ENCODE measurements at places on chromosomes 11 and 22. TPM values are rescaled to one million over a fixed set of nuclear protein-coding genes. Genes with fewer than 3 reads are reported as not detected.
A peak's percentile ranks its signal among the peaks of the same experiment; 100 is the strongest.

DNA sequence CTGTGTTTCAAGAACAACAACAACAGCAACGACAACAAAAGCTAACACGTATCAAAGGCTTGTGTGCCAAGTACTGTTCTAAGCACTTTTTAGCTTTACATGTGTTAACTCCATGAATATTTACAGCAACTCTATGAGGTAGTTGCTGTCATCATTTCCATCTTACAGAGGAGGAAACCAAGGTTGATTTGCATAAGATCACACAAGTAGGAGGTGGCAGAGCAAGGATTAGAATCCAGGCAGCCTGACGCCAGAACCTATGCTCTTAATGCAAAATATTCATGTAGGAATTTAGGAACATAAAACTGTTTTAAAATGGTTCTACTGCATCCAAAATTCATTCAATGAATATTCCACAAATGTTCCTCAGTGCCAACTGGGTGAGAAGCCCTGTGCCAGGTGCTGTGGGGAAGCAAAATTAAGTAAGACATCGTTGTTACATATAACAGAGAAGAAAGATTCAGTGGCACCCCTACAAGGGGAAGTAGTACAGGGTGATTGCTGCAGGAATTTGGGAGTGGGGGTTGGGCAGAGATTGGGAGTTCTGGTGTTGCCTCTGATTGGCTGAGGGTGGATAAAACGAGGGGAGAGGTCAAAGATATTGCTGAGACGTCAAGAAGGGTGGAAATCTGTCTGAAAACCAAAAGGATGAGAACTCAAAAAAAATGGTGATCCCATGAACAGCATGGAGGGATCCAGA lies 86.1 kb upstream of the ARHGAP20 start:
- DNase-seq = no peak

The NPTXR gene
- total RNA-seq = 23.8 TPM

The PANX2 gene
- total RNA-seq = 51.7 TPM

DNA sequence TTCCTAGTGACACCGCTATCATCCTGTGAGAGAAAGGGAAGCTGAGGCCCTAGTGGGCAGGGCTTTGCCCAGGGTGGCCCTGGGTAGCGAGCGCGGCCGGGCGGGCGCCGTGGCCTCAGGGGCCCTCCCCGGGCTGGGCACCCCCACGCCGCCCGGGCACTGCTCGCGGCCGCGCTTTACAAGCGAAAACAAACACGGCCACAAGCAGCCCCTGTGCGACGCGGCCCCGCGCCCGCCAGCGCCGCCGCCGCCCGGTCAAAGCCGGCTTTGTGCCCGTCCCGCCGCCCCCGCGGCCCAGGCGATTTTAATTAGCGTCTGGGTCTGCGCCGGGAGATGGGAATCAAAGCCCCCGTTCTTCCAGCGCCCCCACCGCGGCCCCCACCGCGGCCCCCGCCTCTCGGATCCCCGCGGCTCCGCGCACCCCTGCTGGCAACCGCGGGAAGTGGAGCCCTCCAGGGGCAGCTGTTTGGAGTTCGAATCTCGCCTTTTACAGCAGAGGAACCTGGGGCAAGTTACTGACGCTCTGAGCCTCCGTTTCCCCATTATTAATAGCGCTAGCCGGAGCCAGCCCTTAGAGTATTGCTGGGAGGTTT lies 47.9 kb downstream of the CHRDL2 start:
- no peak for DNase-seq

DNA sequence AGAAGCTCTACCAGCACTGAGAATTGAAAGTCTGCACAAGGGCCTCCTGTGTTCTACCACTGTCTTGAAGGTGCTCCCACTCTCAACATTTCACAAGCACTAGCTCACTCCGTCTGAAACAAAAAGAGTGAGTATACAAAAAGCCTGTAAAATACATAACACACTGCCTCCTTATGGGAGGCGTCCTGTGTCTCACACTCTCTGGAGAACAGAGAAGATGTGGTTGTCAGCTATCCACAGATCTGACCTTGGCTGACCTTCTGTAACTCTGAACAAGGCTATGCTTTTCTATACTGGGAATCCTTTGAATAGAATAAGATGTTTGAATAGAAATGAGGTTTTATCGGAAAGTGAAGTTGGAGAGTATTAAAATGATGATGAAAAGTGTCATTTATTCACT lies 171.3 kb upstream of the TMEM45B start:
- DNase-seq = no peak

- DNase-seq = peak; percentile 79
Observed at GRCh38 chr22:20606041-20606783, 98.8 kb downstream of the MED15 start.

- DNase-seq = no peak
Observed at GRCh38 chr22:22185217-22185616, 59.4 kb upstream of the VPREB1 start.

The MRGPRX4 gene
- total RNA-seq = not detected

GRCh38 chr22:19536564-19536963 lies 12.4 kb upstream of the CLDN5 start:
- DNase-seq = no peak

DNA sequence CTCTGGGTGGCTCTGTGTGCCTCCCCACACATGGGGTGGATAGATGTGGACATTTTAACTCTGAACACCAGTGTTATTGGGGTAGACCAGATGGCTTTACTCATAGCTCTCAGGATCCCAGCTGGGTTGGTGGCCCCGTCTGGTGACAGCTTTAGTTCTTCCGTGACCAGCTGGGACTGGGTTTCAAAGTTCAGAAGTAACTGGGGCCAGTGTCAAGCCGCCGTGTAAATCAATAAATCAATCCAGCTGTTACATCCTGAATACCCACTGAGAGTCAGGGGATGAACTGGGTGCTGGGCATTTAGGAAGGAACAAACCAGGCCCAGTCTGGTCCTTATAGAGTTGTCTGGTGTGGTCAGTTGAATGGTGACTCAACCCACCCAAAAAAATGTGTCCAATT lies 269.4 kb downstream of the CTTN start:
- DNase-seq = no peak

The CASP4 gene
- total RNA-seq = 57.5 TPM

The SLC5A12 gene
- not detected for total RNA-seq

DNA sequence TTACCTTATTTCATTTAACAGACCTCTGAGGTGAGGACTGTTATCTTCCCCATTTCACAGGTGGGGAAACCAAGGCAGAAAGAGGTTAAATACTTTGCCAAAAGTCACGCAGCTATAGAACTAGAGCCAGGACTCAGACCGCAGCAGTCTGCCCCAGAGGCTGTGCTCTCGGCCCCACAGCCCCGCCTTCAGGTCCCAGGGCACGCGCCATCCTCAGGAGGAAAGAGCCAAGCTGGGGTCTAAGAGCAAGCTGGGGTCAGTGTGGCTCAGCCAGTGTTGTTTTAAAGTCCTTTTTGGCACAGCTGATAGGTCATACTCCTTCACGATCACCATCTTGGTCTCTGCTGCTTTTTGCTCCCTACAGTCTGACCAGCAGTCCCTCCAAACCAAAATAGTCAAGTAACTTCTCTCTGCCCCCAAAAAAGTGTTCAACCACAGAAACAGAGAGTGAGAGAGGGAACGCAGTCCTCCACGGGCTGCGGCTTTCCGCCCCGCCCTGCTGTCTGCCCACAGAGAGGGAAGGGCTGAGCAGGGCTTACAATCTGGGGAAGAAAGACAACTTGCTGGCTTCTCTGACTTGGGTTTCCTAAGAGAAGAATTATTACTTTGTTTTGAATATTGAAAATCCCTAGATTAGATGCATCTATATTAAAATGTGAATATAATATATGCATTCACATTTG lies 137.2 kb upstream of the OPCML start:
- DNase-seq = no peak

DNA sequence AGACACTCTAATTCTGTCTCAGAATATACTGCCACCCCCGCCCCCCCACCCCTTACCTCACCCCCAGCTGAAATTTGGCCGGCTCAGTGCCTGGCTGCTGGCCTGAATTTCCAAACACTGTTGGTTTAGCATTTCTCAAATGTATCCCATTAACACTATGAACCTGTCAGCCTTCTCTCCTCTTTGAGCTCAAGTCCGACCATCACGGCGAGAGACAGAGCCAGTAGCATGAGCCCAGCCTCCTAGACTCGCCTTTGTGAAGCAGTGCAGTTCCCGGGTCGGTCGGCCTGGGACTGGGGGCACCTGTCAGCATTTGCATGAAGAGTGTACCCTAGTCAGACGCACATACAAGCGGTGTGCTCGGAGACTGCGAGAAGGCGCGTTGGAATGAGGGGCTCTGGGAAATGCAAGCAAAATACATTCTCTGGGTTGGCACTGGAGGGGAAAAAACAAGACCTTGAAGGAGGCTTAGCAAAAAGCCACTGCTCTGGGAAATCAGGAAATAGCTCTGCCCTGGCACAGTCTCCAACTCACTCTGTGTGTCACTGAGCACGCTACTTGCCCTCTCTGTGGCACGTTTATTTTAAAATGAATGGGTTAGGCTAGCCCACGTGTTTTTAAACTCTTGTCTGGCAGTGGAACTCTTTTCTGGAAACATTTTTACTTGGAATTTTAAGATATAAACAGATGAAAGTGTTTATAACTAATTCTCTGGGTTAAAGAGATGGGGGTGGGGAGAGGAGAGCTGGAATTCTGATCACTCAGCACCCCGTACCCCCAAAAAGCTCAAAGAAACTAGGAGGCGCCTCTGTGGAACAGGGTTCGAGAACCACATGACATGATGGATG lies 108.3 kb downstream of the TIMP3 start:
- DNase-seq = no peak

GRCh38 chr22:47279746-47280145 lies 517.3 kb downstream of the TBC1D22A start:
- DNase-seq = no peak

GRCh38 chr11:61009392-61010275 lies 38.2 kb downstream of the CD6 start:
- DNase-seq = no peak

DNA sequence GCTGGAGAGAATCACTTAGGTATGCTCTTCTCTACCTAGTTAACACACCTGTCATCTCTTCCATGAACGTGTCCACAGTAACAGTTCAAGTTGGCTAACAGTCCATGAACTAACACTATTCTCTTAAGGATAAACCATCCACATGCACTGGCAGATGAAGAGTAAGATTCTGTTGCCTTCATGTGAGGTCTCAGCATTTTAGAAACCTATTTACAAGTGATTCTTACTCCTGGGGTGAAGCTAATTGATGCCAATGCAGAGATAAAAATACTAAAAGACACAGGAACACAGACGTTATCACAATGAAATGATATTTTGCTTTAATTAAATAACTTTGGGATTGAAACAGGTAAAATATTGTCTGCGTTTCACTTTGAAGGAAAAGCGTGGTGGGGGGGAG lies 1.3 kb downstream of the LRRC4C start:
- no peak for DNase-seq

The APIP gene
- total RNA-seq = 34.1 TPM

DNA sequence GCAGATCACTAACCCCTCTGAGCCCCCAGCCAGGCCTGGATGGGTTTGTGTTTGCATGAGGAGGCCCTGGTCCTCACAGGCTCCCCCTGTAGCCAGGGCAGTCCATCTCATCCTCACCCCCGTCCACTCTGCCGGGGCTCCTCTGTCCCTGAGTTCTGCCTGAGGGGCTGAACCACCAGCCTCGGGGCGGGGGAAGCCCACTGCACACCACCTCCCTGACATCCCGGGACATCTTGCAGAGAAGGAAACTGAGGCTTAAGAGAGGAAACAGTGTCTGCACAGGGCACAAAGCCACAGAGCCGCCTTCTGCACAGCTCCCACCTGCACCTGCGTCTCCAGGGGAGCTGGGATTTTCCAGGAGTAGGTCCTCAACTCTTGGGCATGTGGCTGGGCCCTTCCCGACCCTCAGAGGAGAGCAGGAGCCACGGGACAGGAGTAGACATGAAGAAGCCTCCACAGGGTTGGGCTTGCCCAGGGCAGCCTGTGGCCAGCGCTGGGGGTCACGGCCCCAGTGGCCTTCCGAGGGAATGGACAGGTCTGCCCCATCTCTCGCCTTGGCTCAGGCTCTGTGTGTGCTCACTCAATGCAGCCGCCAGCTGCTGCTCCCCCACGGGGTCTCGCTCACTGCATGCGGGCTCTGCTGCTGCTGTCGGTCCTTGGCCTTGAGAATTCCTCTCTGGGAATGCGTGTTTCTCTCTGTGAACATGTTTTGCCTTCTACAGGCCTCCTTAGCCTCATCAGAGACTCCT lies 45.4 kb upstream of the CCDC188 start:
- no peak for DNase-seq

DNA sequence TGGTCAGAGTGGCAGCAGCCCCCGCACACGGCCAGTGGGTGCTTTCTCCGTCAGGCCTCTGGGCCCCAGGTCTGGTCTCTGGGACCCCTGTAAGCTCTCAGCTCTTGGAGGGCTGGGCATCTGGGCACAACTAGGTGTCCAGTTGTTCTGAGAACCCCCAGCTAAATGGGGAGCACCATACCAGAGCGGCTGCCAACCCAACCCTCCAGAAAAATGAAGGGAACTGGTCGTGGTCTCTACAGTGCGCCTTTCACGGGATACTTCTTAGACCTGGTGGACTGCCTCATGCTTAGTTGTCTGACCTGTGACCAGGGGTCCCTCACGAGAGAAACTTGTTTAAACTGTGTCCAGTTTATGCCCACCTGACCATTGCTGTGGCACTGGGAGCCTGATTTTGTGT lies 104.9 kb downstream of the BCR start:
- no peak for DNase-seq

DNA sequence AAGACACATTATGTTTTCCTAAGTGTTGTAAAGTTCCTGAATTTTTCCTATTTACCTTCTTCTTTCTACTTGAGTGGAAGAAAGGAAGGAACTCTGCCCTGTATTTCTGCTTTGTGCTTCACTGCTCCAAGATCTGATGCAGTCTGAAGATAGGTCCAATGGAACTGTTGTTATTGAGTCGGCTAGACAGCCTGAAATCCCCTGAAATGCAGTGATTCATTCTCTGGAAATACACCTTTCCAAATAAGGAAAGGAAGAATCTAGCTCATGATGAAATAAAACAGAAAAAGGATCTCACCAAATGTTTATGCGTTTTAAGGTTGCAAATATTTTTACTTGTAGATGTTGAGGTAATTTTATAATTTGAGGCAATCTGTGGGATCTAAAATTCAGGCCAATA lies 322.8 kb downstream of the GUCY1A2 start:
- no peak for DNase-seq

DNA sequence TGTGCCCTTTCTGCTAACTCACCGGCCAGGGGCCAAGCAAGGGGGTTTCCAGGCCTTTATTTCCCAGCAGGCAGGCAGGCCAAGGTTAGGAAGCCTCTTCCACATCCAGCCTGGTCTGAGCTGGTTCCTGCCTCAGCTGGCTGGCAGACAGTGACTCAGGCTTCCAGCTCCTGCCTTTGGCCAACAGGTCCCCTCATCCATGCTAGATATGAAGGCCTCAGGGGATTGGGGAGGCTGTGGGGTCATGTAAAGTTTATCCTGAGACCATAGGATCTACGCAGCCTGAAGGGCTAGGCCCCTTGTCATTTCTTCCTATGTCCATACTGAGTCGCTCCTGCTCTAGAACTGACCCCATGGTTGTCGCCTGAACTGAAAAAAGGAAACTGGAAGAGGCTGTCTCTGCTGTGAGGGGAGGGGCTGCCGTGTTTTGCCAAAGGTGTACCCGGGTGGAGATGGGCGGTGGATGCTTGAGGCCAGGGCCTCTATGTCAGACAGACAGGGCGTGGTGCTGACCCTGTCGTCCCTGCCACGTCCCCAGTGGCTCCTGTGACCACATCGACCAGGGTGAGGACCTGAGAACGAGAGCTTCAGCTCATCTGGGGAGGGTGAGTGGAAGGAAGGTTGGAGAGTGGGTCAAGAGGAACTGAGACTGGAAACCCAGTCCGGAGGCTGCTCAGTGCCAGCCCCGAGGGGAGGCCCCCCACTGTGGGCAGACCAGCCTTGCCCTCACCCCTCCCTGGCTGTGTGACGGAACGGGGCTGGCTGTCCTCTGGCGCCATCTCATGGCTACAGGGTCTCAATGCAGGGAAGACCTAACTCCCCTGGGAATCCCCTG lies 17.0 kb downstream of the P2RY6 start:
- peak; percentile 98 for DNase-seq

Data from PC-9 (cell line).